ENCODE measurements at places on chromosomes 2 and 18.

- DNase-seq: peak; percentile 48
Measured at GRCh38 chr2:118202707-118203303, 114.5 kb downstream of the INSIG2 start.

DNA sequence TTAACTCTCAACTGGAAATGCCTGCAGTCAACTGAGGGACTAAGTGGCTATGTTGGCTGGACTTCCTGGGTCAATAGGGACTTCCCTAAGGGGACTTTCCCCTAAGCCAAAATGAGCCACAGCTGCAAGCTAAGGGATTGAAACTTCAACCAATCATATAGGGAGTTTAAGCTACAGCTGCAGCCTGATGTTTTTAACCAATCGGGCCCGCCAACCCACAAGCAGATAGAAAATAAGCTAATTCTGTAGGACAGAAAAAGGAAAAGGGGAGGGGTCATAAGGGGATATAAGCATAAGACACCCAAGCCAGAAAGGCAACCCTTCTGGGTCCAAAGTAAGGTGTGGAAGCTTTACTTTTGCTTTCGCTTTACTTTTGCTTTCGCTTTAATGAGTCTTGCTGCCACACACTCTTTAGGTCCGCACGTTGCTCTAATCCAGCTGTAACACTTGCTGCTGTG is 927.5 kb downstream of the ERBB4 start:
- no peak for DNase-seq

DNA sequence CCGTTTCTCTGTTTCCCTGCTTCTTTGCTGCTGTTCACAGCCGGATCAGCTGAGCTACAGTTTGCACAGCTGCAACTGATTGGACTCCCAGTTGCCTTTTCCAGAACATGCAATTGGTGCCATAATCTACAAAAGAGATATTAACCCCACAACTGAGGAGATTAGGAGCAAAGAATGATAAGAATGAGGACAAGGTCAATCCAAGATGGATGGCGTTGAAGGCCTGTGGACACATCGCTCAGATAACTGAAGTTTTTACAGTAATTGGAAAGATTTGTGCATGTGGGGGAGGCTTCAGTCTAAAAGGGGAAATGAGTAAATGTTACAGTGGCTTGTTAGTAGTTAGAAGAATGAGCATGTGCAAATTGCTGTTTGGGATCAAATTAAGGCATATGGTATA is 263.2 kb downstream of the TGIF1 start:
- no peak for DNase-seq

GRCh38 chr2:136057802-136058140 is 60.2 kb downstream of the CXCR4 start:
- no peak for DNase-seq

DNA sequence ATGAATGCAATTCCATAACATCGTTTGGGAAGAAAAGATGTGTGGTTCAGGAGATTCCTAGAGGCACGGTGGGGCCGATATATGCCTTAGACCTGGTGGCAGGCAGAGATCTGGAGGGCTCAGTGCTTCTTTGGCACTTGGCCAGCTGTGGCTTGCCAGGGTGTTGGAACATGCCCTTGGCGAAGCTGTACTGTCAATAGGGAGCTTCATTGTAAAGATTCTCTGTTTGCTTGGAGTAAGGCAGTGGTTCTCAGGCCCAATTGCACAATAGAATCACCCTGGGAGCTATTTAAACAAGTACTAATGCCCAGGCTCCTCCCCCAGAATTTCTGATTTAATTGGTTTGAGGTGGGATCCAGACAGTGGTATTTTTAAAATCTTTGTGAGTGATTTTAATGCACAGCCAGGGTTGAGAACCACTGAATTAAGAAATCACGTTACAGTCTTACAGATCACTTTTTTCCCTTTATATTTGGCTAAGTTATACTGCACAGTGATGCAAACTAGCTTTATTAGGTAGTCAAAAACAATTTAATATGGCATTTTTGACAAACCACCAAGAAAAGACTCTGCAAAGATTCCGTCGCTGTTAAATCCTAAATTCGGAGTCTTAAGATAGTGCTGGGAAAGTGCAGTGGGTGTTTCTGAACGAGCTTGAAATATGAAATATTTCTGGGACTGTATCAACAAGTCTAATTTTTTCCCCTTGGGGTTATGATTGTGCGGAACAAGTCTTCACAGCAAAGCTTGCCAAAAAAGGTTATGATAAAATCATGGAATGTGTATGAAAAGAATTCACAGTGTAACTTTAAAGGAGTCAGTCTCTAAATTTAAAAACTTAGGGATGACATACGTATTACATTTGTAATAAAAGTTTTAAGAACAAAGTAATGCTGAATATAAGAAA is 78.0 kb downstream of the CRIM1 start:
- peak; percentile 52 for DNase-seq

GRCh38 chr2:237090906-237091305 is 5.2 kb downstream of the COPS8 start:
- peak; percentile 18 for DNase-seq

DNA sequence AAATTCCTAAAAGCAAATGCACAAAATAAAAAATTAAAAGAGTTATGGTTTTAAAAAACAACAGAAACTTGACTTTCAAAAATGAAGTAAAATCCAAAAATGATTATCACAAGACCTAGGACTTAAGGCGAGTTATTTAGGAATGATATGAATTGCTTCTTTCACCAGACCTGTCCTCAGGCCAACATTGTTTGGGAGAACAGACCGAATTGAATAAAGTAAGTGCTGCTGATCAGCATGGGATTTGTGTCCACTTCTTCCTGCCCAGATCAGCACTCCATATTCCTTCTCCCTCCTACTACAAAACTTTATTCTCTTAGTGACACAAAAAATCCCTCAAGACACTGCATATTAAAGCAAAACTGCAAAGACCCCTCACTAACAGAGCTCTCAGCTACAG is 39.1 kb downstream of the WDFY1 start:
- DNase-seq: no peak

- DNase-seq: no peak
Measured at GRCh38 chr2:240526521-240526920, 31.3 kb downstream of the ANKMY1 start.

- no peak for DNase-seq
Measured at GRCh38 chr18:10122988-10123950, 209.5 kb downstream of the VAPA start.

DNA sequence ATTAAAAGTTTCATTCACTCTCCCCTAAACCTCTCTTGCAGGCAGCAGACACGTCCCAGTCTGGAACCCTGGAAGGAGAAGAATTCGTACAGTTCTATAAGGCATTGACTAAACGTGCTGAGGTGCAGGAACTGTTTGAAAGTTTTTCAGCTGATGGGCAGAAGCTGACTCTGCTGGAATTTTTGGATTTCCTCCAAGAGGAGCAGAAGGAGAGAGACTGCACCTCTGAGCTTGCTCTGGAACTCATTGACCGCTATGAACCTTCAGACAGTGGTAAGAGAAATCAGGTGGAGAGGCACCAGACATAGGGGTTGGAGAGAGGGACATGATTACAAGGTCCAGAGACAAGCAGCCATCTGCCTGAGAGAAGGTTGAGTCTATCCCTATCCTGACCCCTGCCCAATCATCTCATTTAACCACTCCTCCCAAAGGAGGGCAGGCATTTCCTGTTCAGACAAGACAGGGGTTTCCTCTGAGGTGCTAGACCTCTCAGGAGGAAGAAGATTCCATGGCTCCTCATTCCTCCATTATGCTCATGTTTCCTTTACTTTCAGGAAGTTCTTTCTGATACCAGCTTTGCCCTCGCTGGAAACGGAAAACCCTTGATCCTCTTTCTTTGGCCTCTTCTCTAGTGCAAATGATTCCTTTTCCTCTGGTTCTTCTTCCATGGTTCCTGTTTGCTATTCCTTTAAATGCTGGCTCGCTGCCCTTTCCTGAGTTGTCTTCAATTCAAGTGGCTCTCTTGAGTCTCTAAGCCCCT is 15.1 kb downstream of the PLCD4 start:
- no peak for DNase-seq

Measured in astrocyte of the spinal cord (primary cell).